Cortex of kidney (tissue), 1 donor: ENCODE measurements at places on chromosomes 4 and X.

DNA sequence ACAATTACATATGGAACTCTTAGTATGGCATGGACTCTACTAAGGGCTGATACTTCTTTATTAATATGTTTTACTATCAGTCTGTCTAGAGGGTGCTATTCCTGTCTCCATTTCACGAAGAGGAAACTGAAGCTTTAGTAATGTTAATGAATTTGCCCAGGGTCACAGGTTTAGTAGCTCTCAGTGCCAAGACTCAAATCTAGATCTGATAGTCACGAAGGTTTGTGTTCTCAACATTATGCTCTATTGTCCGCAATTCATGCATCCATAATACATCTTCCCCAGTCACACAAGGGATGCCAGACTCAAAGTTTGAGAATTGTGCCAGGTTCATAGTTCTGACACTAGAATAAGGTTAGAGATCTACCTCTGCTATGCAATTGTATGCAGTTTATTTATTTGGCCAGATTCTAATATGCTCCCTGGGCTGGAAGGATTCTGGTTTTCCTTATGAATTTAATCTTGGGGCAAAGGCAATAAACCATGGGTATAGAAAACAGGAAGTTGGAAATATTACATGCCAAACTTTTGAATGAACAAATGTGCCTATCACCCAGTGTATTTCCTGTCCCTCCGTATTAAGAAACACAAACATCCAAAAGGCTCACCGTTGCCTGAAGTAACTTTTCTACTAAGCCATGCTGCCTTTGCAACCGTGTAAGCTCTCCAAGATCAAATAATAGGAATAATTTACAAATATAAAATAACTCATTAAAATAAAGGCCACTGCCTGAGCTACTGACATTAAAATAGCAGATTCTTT is 478.5 kb downstream of the INPP4B start:
- DNase-seq = no peak

DNA sequence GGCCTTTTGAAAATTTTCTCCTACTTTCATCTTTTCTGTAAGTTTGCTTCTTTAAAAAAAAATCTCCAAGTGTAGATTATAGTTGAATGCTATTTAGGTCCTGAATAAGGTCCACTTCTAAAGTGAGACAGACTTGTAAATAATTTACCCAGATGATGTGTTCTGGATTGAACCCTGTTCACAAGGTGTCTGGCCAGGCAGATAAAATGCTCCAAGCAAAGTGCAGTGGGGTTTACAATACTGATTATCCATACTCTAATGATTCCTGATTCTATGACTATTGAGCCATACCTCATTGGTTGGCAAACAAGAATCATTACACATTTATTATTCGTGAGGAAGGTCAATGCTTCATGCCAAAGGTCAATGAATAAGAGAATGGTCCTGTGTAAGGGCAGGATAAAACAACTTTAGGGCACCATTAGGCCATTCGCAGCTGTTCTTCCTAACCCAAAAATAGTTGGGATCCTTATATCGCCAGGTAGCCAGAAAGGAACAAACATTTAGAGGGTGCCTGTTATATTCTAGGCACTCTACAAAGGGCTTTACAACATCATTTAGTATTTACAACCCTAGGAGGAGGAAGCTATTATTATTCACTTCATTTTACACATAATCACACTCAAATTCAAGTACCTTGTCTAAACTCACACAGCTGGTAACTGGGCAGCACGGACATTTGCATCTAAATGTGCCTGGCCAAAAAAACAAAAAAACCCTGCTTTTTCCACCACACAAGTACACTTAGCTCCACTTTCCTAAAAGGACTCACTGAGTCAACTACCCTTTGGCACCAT is 18.6 kb upstream of the SAT1 start:
- DNase-seq = no peak

DNA sequence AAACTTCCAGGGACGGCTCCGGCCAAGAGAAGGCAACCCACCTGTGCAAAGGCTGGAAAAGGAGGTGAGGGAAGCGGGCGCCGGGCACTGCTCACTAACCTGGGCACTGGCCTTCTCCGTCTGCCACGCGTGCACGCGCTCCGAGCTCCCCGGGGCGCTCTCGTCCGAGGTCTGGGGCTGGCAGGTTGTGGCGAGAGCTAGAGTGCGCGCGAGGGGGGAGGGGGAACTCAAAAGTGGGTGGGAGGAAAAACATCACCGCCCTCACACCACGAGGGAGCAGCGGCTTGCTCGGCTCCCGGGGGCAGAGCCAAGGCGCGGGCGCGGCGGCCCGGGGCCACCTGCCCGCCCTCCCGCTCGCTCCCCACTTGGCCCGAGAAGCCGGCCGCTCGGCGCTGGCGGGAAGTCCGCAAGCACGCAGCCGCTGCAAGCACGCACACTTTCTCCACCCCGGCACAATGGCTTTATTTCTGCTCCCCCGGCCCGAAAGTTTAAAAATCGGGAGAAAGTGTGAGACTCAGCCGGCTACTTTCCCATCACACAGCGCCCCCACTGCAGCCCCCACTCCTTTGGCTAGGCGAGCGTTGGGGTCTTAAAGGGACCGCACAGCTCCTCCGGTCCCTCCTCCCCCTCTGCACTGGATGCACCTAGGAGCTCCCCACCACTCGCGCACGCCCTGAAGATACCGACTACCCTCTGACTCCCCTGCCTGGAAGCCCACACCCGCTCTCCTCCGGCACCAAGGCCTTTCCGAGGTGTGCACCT is at the start of gene CHRDL1:
TSS of gene CHRDL1 (minus strand) at position 173 of the 762 bp plus-strand sequence. CDS start 3,636 bp downstream, outside the sequence.
- DNase-seq = no peak

DNA sequence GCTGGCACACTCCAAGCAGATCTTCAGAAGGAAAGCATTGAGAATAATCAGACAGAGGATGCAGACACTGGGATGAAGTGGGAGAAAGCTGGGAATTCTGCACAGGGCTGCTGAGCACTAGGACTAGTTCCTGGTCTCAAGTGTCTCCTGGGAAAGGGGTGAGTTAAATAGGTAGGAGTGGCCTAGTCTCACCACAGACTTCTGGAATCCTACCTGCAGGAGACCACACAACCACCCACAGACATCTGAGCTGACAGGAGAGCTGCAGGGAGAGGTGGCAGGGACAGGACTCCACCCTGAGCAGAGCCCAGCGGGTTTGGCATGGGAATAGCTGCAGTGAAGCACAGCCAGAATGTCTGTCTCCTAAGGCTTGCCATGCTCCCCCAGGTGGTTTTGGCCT is 95.1 kb upstream of the GALNTL6 start:
- no peak for DNase-seq

- DNase-seq = no peak
These were observed 7.5 kb downstream of the HADH start for GRCh38 chr4:107996949-107997788.

- no peak for DNase-seq
These were observed 24.4 kb downstream of the ENOX2 start for GRCh38 chrX:130878350-130879341.

DNA sequence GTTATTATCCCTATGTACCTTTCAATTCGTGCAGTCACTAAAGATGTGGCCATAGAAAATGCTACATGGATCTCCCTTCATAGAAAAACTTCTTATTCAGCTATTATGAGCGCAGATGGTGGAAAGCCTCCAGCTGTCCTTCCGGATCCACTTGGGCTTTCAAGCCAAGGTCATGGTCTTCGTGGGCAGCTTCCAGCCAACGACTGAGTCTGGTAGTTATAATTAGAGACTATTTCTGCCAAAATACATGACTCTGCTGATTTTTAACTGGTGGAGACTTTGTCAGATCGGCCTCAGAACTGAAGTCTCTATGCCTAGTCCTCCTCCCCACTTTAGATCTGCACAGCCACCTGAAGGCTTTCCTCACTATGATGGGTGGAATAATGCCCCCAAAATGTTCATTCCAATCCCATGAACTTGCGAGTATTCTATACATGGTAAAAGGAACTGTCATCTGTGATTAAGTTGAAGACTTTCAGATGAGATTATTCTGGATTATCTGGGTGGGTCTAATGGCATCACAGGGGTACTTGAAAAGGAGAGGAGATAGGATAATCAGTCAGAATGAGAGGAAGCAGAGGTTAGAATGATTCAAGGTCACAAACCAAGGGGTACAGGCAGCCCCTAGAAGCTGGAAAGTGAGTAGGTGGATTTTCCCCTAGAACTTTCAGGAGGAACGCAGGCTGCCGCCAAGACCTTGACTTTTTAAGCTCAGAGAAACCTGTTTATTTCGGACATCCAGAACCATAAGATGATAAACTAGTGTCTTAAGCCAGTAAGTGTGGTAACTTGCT is 171.1 kb upstream of the CXCL13 start:
- no peak for DNase-seq

- DNase-seq = no peak
These were observed 34.0 kb downstream of the ETDB start for GRCh38 chrX:135086197-135086854.

- DNase-seq = no peak
These were observed 118.0 kb upstream of the EDNRA start for GRCh38 chr4:147362938-147363337.

- no peak for DNase-seq
These were observed 1157.4 kb downstream of the FAM133A start for GRCh38 chrX:94831364-94831763.

DNA sequence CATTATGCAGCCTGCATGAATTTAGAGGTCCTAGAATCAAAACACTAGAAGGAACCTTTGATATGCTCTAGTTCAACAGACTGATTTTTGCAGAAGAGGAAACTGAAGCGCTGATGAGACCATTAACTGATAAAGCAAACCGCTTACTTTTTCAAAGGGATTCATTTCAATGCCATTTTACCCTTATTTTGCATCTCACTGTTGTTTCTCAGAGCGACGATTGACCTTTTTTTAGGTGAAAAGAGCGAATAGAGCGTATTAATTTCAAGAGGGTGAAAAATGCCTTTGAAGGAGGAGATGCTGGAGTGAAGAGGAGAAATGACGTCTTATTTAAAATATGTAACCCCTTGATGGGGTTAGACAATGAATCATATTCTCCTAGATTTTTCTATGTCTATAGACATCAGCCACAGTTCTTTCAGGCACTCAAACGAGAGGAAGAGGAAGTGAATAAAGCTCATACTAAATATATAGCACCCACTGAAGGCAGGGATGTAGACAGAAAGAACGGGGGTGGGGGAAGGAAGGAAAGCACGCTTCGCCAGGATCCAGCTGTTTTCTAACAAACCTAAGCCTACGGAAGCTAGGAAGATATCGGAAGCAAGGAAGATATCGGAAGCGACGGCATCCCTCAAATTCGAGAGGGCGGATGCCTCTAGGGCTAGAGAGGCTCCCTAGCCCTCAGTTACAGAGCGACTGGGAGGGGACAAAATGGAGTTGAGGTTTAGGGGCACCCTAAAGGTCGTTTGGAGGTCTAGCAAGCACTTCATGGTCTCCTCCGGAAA is 848 bp downstream of the ACSL4 start:
- DNase-seq = no peak

DNA sequence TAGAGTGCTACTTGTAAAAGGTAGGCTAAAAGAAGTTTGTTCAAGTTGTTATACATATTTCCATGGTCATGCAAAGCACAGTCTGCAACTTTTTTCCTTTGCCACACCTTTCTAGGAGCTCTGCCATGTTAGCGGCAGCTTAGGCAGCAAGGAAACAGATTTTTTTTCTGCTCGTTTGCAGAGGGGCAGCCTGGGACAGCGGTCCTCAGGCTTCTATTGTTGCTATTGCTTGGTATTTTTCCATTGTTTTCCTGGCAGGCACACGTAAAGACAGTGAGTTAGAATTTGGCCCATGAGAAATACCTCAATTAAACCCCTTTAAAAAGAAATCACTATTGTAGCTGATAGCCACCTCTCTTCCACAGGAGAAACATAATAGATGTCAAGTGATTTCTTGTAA is 391.4 kb downstream of the SH2D1A start:
- DNase-seq = no peak

DNA sequence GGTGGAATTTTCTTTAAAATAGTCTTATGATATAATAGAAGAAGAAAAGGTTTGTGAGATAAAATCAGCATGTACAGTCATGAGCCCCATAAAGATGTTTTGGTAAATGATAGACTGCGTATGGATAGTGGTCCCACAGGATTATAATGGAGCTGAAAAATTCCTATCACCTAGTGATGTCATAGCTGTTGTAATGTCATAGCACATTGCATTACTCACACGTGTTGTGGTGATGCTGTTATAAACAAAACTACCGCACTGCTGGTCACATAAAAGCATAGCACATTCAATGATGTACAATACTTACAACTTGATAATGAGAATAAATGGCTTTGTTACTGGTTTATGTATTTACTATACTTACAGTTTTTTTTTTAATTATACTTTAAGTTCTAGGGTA is 715.2 kb upstream of the HTR2C start:
- no peak for DNase-seq

GRCh38 chr4:148842843-148843242 is 400.6 kb upstream of the NR3C2 start:
- DNase-seq = no peak

DNA sequence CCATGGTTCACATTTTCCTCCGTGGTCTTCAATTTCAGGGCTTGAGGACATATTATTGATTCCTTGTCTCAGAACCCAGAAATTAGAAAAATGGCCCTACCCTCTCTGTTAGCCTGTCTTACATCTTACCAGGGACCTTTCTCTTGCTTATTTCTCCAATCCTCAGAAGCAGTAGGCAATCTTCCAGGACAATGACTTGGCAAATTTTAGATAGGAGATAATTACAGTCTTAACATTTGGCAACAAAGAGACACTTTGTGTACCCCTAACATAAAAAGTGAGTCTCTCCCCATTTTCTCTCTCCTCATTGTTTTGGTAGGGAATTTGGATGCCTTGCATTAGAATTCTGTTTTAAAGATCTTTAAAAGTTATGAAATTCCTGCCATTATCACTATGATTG is 778.1 kb upstream of the SLIT2 start:
- DNase-seq = no peak

- DNase-seq = no peak
These were observed 320.1 kb downstream of the BMPR1B start for GRCh38 chr4:95077864-95078263.

DNA sequence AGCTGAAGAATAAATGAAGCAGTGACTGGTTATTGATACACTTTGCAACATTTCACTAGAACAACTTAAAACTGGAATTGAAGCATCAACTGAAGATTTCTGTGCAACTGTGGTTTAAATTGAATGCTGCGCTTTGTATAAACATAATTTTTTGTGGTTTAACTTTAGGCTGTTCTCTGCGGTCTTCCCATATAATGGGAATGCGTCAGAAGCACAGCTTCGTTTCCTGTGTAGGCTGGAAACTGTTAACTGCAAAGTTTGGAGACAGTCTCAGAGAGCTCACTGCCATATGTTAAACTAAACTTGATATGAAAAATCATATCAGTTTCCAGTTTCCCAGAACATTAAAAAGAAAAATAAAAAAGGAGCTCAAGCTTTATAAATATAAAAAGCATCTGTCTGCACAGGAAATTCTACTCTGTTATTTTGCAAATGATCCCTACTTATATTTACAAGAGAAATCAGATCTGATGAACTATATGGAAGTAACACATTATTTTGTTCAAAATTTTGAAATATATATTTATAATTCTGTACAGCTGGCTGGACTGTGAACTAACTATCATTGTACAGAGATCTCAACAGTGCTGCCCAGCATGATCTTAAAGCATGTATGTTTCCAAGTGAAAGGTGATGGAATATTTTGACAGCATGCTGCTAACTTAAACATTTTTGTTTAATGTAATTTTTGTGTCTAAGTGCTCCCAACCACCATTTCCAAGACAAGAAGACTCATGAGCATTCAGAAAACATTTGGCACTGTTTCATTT is 139.9 kb downstream of the NDST3 start:
- DNase-seq = no peak
